Suprapubic skin (tissue), 4 donors: ENCODE measurements at places on chromosomes 11 and 22.

DNA sequence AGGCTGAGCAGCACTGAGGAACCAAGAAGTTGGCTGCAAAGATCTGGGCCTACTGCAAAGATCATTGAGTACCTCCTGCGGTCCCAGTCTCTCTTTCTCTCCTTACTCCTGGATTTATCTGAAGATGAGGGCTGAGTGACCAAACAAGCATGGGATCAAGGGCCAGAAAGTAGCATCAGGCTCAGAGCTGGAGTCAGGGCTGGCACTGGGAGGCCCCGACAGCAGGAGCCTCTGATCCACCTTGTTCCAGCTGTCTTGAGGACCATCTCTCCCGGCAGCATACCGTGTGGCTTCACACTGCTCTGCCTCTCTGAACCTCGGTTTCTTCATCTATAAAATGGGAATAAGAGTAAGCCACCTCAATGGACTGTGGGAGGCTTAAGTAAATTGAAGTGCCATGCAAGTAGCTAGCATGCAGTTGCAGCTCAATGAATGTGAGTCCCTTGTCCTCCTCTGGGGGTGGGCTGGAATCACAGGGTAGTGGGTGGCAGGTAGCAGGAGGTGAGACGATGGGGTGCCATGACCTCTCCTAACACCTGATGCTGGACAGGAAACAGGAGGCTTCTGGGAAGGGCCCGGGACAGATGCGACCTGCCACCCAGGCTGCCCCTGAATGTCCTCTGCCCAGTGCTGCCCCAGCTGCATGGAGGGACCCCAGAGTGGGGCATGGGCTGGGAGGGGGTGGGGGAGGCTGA lies 52.5 kb upstream of the PRDM11 start:
- no peak overlapping the region for H3K27ac ChIP-seq
- no peaks in the 10 kb centered on the region for H3K36me3 ChIP-seq
- H3K4me1 ChIP-seq = peaks cover 45% of the 10 kb centered on the region
- no peaks in the 10 kb centered on the region for H3K27me3 ChIP-seq
- H3K4me3 ChIP-seq = no peak overlapping the region

GRCh38 chr11:72519220-72519881 lies 85.0 kb upstream of the CLPB start:
- H3K36me3 ChIP-seq = no peaks in the 10 kb centered on the region
- peak overlapping the region; percentile 25 for H3K4me3 ChIP-seq
- no peaks in the 10 kb centered on the region for H3K27me3 ChIP-seq
- H3K27ac ChIP-seq = no peak overlapping the region
- DNase-seq = no peak

- H3K36me3 ChIP-seq = no peaks in the 10 kb centered on the region
- H3K4me1 ChIP-seq = peaks cover 15% of the 10 kb centered on the region
- H3K27ac ChIP-seq = no peak overlapping the region
- peak overlapping the region; percentile 53 for H3K4me3 ChIP-seq
- no peak for DNase-seq
- H3K27me3 ChIP-seq = peaks cover 79% of the 10 kb centered on the region
Observed at GRCh38 chr22:26168939-26169314, 335 bp upstream of the SEZ6L start.

- H3K27ac ChIP-seq = no peak overlapping the region
- H3K27me3 ChIP-seq = no peaks in the 10 kb centered on the region
- H3K4me1 ChIP-seq = peaks cover 8% of the 10 kb centered on the region
- DNase-seq = no peak
Observed at GRCh38 chr22:35337932-35338331, 38.2 kb downstream of the TOM1 start.

DNA sequence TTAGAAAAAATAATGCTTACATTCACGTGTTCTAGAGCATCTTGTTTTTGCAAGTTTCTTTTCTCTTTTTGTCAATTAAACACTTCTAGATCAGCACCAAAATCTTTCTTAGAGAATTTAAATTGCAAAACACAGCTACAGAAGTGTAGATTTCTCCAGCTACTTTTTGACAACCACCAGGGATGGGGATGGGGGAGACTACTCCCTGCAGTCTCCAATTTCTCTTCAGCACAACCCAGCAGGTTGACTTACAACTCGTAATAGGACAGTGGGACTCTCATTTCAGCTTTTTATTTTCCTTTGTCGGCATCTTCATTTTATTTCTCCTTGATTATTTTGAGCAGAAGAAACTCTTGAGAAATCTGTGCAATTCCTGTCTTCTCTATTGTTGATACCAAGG lies 441.2 kb downstream of the LRRC4C start:
- no peak overlapping the region for H3K4me3 ChIP-seq
- H3K27ac ChIP-seq = no peak overlapping the region
- H3K4me1 ChIP-seq = no peaks in the 10 kb centered on the region
- no peak for DNase-seq
- H3K27me3 ChIP-seq = no peaks in the 10 kb centered on the region
- H3K36me3 ChIP-seq = no peaks in the 10 kb centered on the region

- H3K4me3 ChIP-seq = no peak overlapping the region
- H3K27me3 ChIP-seq = no peaks in the 10 kb centered on the region
- no peaks in the 10 kb centered on the region for H3K36me3 ChIP-seq
- no peak overlapping the region for H3K27ac ChIP-seq
Observed at GRCh38 chr11:44977493-44977984, 26.9 kb upstream of the TP53I11 start.

DNA sequence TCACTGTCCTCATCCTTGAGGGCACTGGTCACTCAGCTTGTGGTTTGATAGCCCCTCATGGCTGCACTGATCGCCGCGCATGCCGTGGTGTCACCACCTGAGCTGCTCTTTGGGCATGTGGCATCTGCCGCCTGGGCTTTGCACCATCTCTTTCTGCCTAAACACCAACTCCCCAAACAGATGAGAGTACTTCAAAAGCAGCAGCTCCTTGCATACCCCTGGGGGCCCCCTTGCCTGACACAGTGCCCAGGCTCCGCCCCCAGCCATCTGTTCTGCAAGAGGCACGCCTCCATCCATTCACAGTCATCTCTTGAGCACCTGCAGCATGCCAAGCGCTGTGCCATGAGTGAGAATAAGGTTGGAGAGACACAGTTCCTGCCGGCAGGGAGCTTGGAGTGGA lies 104.5 kb upstream of the B3GAT1 start:
- peak; percentile 55 for DNase-seq
- no peak overlapping the region for H3K27ac ChIP-seq
- no peak overlapping the region for H3K4me3 ChIP-seq
- H3K36me3 ChIP-seq = no peaks in the 10 kb centered on the region

- DNase-seq = no peak
- H3K4me1 ChIP-seq = peaks cover 12% of the 10 kb centered on the region
- H3K36me3 ChIP-seq = no peaks in the 10 kb centered on the region
- no peaks in the 10 kb centered on the region for H3K27me3 ChIP-seq
- no peak overlapping the region for H3K4me3 ChIP-seq
Observed at GRCh38 chr11:36364551-36365325, 68.7 kb downstream of the PRR5L start.

DNA sequence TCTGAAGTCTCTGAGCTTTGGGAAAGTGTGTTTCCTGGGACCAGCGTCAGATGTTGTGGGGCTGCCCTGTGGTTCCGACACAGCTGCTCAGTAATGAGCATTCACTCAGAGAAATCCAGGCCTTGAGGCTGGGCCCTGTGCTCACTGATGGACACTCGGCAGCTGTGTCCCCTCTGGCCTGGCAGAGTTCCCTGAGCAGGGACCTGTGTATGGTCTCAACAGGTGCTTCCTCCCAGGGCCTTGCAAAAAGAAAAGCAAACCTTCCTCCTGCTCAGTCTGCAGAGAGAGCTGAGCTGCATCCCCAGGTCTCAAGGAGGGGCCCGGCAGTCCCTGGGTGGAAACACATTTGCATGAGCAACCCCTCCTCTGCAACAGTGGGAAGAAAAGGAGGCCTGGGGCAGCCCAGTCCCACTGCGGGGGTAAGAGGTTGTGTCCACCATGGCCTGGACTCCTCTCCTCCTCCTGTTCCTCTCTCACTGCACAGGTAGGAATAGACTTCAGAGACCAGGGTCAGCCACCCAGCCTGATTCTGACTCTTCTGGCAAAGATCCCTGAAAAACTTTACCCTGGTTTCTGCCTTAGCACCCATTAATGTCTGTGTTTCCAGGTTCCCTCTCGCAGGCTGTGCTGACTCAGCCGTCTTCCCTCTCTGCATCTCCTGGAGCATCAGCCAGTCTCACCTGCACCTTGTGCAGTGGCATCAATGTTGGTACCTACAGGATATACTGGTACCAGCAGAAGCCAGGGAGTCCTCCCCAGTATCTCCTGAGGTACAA lies 131.2 kb downstream of the VPREB1 start:
- no peaks in the 10 kb centered on the region for H3K4me1 ChIP-seq
- H3K27ac ChIP-seq = no peak overlapping the region
- no peaks in the 10 kb centered on the region for H3K36me3 ChIP-seq

GRCh38 chr22:17705546-17705945 lies 67.0 kb downstream of the BCL2L13 start:
- H3K27me3 ChIP-seq = no peaks in the 10 kb centered on the region
- H3K4me1 ChIP-seq = peaks cover 26% of the 10 kb centered on the region
- peaks cover 5% of the 10 kb centered on the region for H3K36me3 ChIP-seq
- no peak overlapping the region for H3K4me3 ChIP-seq

- H3K4me3 ChIP-seq = no peak overlapping the region
- H3K27me3 ChIP-seq = no peaks in the 10 kb centered on the region
- H3K4me1 ChIP-seq = peaks cover 49% of the 10 kb centered on the region
Observed at GRCh38 chr11:35215945-35216344, 77.0 kb downstream of the CD44 start.

DNA sequence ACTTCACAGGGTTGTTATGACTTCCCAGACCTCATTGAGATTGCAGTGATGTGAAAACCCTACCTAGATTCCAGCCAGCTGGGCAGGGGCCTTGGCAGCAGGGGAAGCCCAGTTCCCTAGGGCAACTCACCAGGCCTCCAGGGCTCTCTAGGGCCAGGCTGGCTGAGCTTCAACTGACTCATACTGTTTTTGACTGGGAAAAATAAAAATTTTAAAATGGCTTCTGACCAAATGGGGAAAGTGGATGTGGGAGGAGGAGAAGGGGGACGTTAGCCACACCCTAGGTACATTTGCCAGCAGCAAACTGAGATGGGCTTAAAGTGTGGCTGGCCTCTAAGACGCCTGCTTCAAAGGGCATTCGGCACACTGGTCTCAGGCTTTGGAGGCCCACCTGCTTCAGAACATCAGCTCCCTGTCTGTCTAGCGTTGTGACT lies 39.0 kb downstream of the BMAL1 start:
- H3K4me1 ChIP-seq = peaks cover 58% of the 10 kb centered on the region
- no peaks in the 10 kb centered on the region for H3K27me3 ChIP-seq
- H3K27ac ChIP-seq = peak overlapping the region; percentile 40
- H3K4me3 ChIP-seq = no peak overlapping the region
- H3K36me3 ChIP-seq = no peaks in the 10 kb centered on the region
- DNase-seq = peak; percentile 77

- no peaks in the 10 kb centered on the region for H3K4me1 ChIP-seq
- no peak overlapping the region for H3K27ac ChIP-seq
- no peak for DNase-seq
- H3K4me3 ChIP-seq = no peak overlapping the region
Observed at GRCh38 chr11:113014262-113015097, 53.3 kb downstream of the NCAM1 start.

- H3K4me3 ChIP-seq = peak overlapping the region; percentile 91
- no peak overlapping the region for H3K27ac ChIP-seq
- DNase-seq = peak; percentile 90
- no peaks in the 10 kb centered on the region for H3K36me3 ChIP-seq
- H3K27me3 ChIP-seq = no peaks in the 10 kb centered on the region
Observed at GRCh38 chr22:24156913-24157821, 24.1 kb upstream of the SUSD2 start.

GRCh38 chr11:124835918-124836317 lies 29.3 kb upstream of the ROBO3 start:
- H3K36me3 ChIP-seq = no peaks in the 10 kb centered on the region
- peaks cover 45% of the 10 kb centered on the region for H3K27me3 ChIP-seq
- H3K27ac ChIP-seq = no peak overlapping the region
- H3K4me1 ChIP-seq = peaks cover 12% of the 10 kb centered on the region
- H3K4me3 ChIP-seq = no peak overlapping the region
- DNase-seq = no peak

- no peak overlapping the region for H3K4me3 ChIP-seq
- peaks cover 7% of the 10 kb centered on the region for H3K27me3 ChIP-seq
- peaks cover 15% of the 10 kb centered on the region for H3K4me1 ChIP-seq
- no peaks in the 10 kb centered on the region for H3K36me3 ChIP-seq
- H3K27ac ChIP-seq = no peak overlapping the region
- no peak for DNase-seq
Observed at GRCh38 chr11:116721988-116722387, 50.8 kb downstream of the BUD13 start.

GRCh38 chr11:120295099-120295498 lies 30.0 kb upstream of the TLCD5 start:
- H3K36me3 ChIP-seq = no peaks in the 10 kb centered on the region
- no peak overlapping the region for H3K4me3 ChIP-seq
- H3K27me3 ChIP-seq = no peaks in the 10 kb centered on the region
- DNase-seq = no peak
- H3K27ac ChIP-seq = peak overlapping the region; percentile 75

DNA sequence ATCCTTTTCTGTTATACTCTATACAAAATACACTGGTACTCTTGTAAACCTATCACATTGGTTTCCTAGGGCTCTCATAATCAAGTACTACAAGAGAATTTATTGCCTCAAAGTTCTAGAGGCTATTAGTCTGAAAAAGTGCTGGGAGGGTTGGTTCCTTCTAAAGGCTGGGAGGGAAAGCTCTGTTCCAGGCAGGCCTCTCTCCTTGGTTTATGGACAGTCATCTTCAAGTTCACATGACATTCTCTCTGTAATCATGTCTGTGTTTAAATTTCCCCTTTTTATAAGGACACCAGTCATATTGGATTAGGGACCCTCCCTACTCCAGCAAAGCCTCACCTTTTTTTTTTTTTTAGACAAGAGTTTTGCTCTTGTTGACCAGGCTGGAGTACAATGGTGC lies 9.1 kb downstream of the SLC36A4 start:
- H3K27ac ChIP-seq = no peak overlapping the region
- H3K27me3 ChIP-seq = no peaks in the 10 kb centered on the region
- no peaks in the 10 kb centered on the region for H3K4me1 ChIP-seq
- DNase-seq = no peak
- H3K36me3 ChIP-seq = peaks cover 10% of the 10 kb centered on the region

DNA sequence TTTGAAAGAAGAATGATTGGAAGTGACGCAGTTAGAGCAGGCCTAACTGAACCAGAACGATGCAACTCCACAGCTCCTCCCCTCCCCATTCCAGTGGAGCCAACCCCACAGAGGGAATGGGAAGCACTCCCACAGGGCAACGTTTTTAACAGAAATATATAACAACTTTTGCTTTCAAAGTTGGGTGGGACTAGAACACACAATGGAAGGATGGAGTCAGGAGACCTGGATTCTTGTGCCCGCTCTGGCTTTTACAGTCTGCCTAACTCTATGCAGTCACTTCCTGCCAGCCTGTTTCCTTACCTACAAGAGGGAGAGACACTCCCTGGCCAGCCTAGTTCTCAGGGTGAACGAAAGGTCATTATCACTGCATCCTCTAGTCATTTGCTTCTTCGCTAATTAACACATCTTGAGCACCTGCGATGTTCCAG lies 75.5 kb downstream of the PACSIN2 start:
- no peaks in the 10 kb centered on the region for H3K36me3 ChIP-seq
- peak overlapping the region; percentile 91 for H3K27ac ChIP-seq
- DNase-seq = peak; percentile 62
- peaks cover 88% of the 10 kb centered on the region for H3K4me1 ChIP-seq
- no peaks in the 10 kb centered on the region for H3K27me3 ChIP-seq
- no peak overlapping the region for H3K4me3 ChIP-seq

GRCh38 chr11:134074346-134074745 lies 5.5 kb downstream of the JAM3 start:
- peaks cover 3% of the 10 kb centered on the region for H3K27me3 ChIP-seq
- DNase-seq = no peak
- no peak overlapping the region for H3K4me3 ChIP-seq
